ENCODE measurements at places on chromosomes 5 and 9.

DNA sequence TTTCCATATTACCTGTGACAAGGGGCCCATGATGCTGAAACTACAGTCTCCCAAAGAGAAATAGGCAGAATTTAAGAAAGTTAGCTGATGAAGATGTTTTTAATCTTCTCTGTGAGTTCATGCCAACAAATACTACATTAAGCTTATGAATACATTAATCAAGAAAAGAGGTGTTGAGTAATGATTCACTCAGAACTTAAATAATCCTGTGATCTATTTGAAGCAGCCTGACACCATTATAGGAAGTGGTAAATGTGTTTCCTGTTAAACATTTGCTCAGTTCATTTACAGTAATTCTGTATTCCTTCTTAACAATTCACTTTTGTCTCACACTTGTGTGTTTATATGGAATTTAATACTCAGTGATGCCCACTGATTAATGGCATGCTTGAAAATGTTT is 75.0 kb upstream of the IZUMO3 start:
- DNase-seq = no peak

DNA sequence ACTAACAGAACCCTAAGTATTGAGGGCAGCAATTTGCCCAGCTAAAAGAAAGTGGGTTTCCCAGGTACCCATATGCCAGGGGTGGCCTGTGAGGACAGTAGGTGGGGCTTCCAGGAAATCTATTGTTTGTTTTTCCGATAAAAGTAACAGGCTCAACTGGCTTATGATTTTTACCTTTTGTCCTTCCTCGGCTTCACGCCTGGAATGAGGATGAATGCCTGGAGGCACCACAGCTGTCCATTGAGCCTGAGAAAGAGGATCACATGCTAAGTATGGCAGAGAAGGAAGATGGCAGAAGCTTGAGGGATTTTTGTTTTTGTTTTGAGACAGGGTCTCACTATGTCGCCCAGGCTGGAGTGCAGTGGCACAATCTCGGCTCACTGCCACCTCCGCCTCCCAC is 84.1 kb downstream of the KLF4 start:
- no peak for DNase-seq

- peak; percentile 41 for DNase-seq
Observed at GRCh38 chr5:82111191-82111590, 139.4 kb downstream of the ATG10 start.

GRCh38 chr5:79936646-79937216 is 54.3 kb downstream of the MTX3 start:
- DNase-seq = no peak

GRCh38 chr9:7980041-7980440 is 180.5 kb upstream of the DMAC1 start:
- DNase-seq = no peak

DNA sequence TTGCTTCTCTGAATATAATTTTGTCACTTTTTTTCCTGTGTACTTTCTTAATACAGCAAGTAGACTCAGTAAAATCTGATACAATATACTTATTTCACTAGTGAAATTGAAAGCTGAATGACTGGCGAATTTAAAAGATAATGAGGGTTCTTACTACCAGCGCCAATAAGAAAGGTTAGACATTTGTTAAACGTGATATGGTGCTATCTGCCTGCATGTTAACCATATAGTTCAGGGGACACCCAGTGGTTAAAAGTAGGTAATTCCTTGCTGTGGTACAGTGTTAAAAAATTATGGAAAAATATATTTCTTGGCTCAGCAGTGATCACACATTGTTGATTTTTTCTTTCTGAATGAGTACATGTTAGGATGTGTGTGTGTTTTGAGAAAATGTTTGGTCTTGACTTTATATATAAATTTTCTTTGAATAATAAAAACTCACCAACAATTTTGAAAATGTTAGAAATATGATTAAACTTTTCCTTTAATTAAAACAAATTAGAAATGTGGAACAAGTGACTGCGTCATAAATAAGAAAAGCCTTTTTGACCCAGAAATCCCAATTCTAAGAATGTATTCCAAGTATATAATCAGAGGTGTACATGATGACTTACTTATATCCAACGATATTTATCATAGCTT is 25.8 kb downstream of the CAST start:
- peak; percentile 80 for DNase-seq

DNA sequence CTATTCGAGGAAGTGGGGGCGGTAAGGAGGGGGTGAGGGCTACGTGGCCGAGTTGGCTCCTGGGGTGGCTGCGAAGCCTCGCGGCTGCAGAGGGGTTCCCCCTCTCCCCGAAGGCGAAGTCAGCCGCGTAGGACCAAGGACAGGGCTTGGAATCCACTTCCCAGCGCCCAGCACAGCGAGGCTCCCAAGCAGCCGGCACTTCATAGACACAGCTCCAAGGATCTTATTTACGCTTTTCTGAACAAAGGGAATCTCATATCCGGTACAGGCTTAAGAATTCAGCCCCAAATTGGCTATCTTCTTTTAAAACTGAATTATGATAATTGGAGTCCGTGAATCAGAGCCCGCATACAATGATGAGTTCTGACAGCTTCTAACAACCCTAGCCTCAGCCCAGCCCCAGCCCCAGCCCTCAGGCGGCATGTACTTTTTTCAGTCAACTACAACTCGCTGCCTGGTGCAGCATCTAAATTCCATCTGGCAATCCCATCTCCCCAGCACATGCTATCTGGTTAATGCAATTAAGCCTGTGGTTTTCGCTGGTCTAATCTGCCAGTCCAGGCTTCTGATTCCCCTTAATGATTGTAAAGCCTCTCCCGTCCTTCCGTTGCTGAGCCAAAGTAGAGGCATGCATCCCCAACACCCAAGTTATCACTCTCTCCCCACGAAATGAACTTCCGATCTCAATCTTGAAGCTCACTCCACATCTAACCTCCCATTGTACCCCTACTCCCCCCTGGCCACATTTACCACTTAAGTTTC is 1.0 kb downstream of the ELAVL2 start:
- no peak for DNase-seq

- no peak for DNase-seq
Observed at GRCh38 chr9:99967457-99967856, 61.0 kb downstream of the STX17 start.

DNA sequence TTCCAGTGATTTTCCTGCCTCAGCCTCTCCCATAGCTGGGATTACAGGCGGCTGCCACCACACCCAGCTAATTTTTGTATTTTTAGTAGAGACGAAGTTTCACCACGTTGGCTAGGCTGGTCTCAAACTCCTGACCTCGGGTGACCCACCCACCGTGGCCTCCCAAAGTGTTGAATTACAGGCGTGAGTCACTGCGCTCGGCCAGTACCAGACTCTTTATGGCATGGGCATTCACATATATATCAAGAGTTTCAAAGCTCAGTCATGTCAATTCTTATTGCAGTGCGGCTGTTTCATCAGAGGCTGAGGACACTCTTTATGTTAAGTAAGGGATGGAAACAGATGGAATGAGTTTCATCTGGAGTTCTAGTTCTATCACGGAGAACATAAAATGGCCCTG is 315.2 kb upstream of the CDH6 start:
- DNase-seq = no peak

- no peak for DNase-seq
Observed at GRCh38 chr5:67200809-67201562, 4.4 kb upstream of the CD180 start.

GRCh38 chr9:36136272-36136893 is at the start of gene GLIPR2:
GLIPR2 (plus strand) TSS chr9:36136733; CDS start chr9:36136779, 46 bp downstream.
- peak; percentile 70 for DNase-seq

GRCh38 chr9:34133436-34133949 is 7.0 kb upstream of the DCAF12 start:
- DNase-seq = no peak

- peak; percentile 63 for DNase-seq
Observed at GRCh38 chr9:10251490-10251889, 361.3 kb downstream of the PTPRD start.

- no peak for DNase-seq
Observed at GRCh38 chr9:8871796-8872445, 1072.3 kb upstream of the DMAC1 start.

DNA sequence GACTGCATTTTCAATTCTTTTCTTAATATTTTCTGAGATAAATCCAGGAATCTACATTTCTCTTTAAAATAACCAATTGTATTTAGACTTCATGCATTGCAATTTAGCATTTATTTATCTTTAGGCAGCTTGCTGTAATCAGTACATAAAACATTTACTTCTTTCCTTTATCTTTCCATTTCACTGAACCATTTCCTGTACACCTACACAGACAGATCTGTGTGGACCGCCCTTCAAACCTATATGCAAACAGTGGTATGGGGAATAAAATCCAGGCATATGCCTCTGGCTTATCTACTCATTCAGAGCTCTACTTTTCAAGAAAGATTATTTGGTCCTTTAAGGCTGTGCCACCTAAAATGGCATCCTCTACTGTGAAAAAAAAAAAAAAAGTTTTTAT is 640.0 kb downstream of the MAT2B start:
- DNase-seq = no peak

DNA sequence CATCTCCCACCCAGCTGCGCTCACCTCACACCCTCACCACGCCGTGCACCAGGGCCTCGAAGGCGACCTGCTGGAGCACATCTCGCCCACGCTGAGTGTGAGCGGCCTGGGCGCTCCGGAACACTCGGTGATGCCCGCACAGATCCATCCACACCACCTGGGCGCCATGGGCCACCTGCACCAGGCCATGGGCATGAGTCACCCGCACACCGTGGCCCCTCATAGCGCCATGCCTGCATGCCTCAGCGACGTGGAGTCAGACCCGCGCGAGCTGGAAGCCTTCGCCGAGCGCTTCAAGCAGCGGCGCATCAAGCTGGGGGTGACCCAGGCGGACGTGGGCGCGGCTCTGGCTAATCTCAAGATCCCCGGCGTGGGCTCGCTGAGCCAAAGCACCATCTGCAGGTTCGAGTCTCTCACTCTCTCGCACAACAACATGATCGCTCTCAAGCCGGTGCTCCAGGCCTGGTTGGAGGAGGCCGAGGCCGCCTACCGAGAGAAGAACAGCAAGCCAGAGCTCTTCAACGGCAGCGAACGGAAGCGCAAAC is 1.1 kb downstream of the POU4F3 start:
- DNase-seq = no peak

GRCh38 chr5:173490681-173491080 is 125.8 kb downstream of the BOD1 start:
- DNase-seq = no peak

DNA sequence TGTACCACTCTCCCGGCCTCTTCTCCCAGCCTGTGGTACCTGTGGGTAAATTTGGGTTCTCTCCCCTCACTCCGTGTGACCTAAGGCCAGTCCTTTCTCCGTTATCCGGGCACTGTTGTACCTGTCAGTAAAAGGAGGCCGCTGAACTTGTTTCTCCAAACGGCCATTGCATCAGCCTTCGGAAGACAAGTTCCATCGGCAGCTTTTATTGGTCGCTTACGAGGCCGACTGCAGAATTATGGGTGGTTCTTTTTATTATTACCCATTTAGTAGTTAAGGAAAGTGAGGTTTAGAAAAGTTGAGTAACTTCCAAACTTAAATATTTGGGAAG is 558 bp downstream of the GRPEL2 start:
- DNase-seq = peak; percentile 62

DNA sequence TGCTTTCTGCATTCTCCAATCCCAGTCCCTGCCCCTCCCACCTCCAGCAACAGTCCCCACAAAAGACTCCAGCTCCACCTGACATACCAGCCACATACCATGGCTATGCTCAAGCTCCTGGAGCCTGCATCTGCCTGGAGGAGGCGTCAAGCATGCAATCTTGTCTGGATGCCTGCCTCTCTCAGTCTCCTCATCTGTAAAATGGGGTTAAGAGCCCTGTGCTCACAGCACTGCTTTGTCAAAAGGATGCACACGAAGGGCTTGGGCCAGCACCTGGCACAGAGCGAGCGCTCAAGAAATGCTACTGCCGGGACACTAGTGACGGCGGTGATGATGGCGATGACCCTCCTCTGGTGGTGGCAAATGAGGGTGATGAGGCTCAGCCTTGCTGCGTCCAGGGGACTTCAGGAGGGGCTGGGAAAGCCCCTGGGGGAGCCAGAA is 202.9 kb upstream of the IER5L start:
- DNase-seq = no peak

GRCh38 chr9:19193029-19193324 is 37.5 kb upstream of the DENND4C start:
- DNase-seq = no peak

DNA sequence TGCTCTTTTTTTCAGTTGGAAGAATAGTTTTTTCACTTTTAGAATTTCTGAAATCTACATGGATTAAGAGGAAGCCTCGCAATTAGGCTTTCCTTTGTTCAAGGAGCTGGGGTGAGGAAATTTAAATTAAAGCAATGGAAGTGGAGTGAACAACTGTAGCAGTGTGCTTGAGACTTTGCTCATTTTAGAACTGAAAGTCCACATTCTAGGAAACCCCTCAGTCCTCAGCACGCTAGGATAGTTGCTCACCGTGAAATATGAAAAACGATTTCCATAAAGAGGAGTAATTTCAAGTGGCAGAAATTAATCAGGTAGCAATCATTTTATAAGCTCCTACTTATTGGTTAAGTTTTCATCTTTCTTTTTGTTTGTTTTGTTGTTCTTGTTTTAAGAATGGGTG is 243.0 kb upstream of the ITGA1 start:
- no peak for DNase-seq

DNA sequence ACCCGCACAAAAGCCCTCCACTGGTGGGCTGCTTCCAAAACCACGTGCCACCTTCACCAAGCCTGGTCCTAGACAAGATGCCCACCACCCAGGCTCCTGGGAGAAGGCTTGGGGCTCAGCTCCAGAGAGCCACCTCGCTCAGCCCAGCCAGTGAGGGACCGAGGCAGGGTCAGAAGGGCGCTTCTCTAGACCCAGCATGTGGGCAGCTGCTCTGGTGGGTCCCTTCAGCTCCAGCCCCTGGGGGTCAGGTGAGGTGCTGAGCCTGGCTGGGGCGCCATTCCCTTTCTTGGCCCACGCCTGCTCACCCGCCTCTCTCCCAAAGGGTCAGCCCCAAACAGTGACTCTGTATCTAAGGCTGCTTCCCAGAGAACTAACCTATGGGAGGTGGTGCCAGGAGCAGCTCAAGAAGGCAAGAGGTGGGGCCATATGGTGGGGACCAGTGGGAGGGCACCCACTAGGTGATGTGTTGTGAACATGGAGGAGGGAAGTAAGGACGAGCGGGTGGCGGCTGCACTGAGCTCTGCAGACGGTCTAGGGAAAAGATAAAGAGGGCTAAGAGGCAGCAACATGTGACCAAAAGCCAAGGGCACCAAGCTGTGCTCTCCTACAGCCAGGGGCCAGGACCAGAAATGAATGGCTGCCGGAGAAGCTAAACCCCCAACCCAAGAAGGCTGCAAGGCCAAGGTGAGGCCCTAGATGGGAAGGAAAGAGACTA is 79.3 kb downstream of the CAMSAP1 start:
- no peak for DNase-seq

GRCh38 chr5:56508249-56508648 is 275.1 kb upstream of the ANKRD55 start:
- no peak for DNase-seq
